ENCODE measurements at places on chromosomes 3 and 15.

DNA sequence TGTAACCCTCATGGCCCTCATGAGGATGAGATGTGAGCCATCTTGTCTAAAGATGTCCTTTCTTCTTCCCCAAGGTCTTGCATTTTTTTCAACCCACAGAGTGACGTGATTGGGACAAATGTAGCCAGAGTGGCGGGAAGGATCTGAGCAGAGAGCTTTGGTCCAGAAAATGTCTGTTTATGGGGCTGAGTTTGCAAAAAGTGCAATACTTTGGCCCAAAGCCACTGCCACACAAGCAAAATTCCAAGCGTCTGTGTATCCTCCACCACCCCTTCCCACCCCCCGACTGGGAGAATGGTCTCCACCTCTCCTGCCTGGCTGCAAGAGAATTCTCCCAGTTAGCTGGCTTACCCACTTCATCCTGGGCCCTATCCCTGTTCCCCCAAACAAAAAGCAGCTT, 246.9 kb upstream of the LRIG1 start:
- DNase-seq = no peak

DNA sequence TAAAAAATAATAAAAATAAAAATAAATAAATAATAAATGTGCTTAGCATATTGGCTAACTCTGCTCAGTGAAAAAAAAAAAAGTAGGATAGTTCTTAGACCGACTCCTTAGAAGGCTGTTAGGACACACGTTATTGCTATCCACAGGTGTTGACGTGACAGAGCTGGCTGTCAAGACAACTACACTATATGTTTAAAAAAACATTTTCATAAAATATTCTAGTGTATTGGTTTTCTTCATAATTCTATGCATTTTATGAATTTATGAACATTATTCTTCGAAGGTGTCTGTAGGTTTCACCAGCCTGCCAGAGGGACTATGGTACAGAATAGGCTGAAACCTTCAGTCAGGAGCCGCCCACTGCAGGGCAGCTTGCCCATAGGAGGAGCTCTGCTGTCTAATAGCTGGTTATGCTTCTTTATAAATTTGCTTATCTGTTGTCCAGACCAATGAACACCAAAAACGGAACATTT, 9.2 kb downstream of the TM4SF1 start:
- no peak for DNase-seq

DNA sequence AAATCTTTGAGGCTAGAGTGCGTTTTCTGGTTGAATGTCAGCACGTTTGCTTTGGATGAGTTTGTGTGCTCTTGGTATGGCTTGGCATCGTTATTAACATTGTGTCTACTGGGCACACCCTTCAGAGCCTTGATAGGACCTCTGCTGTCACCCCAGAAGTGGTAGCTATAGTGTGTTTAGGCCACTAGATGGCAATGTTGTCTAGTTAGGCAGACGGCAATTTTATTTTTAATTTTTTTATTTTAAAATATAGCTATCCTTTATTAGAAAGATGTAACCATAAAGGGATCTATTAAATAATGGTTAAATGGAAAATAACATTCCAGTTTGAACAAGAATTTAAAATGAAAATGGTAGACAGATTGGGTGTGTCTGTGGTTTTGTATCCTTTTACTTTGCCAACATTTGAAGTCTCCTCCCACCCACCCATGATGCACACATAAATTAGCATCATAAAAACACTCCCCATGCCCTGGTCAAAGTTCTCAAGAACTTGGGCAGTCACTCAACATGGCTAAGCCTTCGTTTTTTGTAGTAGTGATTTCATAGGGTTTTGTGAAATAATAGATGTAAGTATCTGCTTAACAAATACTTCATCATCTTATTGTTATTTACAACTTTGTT, 200.7 kb downstream of the KCNH8 start:
- peak; percentile 1 for DNase-seq

GRCh38 chr15:65921780-65922179, 52.5 kb downstream of the RAB11A start:
- DNase-seq = no peak

- no peak for DNase-seq
These were observed 15.5 kb upstream of the ATP8B4 start for GRCh38 chr15:50134524-50135024.

DNA sequence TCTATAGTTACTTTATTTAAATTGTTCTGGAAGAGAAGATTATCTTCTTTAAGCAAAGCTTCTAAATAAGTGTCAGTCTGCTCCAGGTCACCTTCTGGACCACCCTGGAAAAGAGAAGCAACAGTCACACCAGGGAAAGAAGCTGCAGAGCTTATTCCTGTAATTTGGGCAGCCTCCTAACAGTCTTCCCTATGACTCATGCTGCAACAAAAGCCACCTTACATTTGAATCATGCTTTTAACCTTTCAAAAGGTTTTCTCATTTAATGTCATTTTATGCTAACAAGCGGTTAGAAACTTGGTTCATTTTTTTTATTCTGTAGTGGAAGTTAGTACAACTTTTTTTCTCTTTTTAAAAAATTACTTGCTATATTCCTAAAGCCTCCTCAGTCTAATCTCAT, 5.3 kb upstream of the GUCA1C start:
- no peak for DNase-seq

- DNase-seq = no peak
These were observed 34.3 kb upstream of the MANF start for GRCh38 chr3:51350751-51351150.

DNA sequence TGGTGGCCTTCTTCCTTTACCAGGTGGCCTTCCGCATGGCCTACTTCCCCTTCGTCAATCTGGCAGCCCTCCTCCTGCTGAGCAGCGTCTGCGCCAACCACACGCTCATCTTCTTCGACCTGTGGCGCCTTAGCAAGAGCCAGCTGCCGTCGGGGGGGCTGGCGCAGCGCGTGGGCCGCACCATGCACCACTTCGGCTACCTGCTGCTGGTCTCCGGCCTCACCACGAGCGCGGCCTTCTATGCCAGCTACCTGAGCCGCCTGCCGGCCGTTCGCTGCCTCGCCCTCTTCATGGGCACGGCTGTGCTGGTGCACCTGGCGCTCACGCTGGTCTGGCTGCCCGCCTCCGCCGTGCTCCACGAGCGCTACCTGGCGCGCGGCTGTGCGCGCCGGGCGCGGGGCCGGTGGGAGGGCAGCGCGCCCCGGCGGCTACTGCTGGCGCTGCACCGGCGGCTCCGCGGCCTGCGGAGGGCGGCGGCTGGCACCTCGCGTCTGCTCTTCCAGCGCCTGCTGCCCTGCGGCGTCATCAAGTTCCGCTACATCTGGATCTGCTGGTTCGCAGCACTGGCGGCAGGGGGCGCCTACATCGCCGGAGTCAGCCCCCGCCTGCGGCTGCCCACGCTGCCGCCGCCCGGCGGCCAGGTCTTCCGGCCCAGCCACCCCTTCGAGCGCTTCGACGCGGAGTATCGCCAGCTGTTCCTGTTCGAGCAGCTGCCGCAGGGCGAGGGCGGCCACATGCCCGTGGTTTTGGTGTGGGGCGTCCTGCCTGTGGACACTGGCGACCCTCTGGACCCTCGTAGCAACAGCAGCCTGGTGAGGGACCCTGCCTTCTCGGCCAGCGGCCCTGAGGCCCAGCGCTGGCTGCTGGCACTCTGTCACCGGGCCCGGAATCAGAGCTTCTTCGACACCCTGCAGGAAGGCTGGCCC, 9.9 kb downstream of the DISP2 start:
- DNase-seq = no peak

DNA sequence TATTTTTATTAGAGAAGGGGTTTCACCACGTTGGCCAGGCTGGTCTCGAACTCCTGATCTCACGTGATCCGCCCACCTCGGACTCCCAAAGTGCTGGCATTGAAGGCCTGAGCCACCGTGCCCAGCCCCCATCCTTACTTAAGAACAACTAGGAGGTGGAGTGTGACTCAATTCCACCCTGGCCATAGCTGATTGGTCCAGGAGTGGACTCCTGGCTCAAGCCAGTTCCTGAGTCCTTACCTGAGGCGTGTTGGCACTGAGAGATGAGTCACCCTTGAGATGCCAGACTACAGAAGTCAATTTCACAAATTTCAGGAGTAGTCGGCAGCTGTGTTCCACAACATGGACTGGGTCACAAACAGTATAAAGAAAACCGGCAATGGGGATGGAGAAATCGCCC, 124.2 kb downstream of the SHQ1 start:
- DNase-seq = no peak

GRCh38 chr3:194854206-194854605, 168.5 kb downstream of the FAM43A start:
- DNase-seq = no peak

- DNase-seq = no peak
These were observed 7.6 kb upstream of the ISL2 start for GRCh38 chr15:76328958-76329357.

- no peak for DNase-seq
These were observed 352.6 kb upstream of the NDN start for GRCh38 chr15:24039683-24040082.

DNA sequence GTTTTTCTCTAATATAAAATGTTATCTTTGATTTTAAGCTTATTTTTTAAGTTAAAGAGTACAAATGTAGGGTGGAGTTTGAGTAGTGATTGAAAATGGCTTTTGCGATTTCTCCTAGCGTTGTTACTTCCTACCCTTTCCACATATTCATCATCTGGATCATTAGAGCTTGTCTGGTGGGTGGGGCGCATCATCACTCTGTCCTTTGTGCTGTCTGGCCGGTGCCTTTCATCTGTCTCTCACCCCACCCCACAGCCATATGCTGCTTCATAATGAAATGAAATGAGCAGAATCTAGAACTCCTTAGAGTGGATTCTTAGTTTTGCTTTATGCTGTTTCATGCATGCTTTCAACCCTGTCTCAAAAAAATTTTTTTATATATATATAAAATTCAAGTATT, 44.3 kb downstream of the ATP1B3 start:
- peak; percentile 80 for DNase-seq

GRCh38 chr15:82118040-82118439, 72.2 kb upstream of the MEX3B start:
- no peak for DNase-seq

GRCh38 chr3:17292556-17292955, 407.8 kb downstream of the PLCL2 start:
- DNase-seq = no peak

DNA sequence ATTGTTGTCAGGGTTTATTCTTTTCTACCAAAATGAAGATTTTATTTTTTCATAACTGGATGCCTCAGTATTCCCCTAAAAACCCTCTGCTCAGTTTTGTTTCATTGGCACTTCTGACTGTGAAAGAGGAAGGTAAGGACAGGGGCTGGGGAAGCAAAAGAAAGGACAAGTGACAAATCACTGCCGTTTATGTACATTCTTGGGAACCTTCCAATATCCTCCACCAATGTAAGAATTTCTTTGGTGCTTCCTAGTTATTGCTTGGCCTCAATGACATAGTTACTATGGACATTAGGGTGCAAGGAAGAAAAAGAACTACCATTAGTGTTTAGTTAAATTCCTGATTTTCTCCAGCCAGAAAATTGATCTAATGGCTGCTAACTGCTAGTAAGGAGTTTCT, 131.0 kb upstream of the C15orf61 start:
- no peak for DNase-seq

GRCh38 chr15:63948436-63948835, 97.8 kb downstream of the DAPK2 start:
- DNase-seq = no peak

- DNase-seq = no peak
These were observed 42.4 kb downstream of the REC114 start for GRCh38 chr15:73485372-73485771.

DNA sequence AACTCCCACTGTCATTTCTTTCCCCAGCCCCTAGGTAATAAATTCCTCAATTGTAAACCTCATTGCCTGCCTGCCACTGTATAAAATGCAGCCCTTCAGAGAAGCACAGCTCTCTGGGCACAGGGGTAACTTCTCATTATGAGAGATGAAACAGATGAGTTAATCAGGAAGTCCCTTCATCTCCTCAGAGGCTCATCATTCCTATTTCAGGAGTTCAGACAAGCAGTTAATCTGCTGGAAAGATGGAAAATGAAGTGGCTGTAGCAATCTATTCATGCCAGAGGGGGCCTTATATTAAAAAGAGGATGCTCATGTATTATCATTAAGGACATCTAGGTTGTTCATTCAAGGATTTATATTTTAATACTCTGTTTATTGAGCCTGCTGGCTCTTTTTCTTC, 519.5 kb upstream of the LMCD1 start:
- DNase-seq = no peak

DNA sequence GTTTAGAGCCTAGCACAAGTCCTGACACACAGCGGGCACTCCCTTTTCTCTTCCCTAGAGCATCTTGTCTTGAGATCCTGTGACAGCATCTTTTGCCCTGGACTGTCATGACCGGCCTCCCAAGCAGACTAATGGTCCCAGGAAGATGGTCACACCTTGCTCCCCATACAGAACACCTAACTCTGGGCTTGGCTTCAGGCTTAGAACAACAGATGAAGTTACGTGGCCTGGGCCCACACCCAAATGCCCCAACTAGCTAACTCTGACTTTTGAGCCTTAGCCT, 781 bp upstream of the IP6K1 start:
- DNase-seq = no peak

DNA sequence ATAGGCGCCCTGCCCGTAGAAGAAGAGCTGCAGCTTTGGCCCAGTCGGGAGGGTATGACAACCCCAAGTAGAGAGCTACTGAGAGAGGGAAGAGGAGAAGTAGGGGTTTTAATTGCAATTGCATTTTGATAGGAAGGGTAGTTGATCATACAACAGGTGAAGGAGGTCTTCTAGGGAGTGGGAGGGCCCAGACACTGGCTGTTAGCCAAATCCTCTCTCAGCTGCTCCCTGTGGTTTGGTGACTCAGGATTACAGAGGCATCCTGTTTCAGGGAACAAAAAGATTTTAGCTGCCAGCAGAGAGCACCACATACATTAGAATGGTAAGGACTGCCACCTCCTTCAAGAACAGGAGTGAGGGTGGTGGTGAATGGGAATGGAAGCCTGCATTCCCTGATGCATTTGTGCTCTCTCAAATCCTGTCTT, 408.9 kb upstream of the THBS1 start:
- DNase-seq = peak; percentile 98

DNA sequence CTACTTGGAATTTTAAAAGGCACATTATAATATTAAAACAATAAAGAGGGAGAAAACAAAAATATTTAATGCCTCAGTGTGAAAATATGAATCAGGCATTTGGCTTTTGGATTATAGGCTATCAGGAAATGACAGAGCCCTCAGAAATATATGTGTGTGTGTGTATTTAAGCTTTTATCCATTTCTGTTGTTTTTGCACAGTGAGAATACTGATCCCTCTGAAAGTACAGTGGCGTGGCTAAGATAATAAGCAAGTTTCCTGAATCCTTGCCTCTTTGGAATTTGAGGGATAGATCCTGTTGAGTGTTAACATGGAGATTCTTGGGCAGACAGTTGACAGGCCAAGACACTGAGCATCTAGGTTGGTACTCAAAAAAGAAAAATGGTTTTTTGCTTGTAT, 234.8 kb upstream of the ZBTB20 start:
- DNase-seq = no peak

DNA sequence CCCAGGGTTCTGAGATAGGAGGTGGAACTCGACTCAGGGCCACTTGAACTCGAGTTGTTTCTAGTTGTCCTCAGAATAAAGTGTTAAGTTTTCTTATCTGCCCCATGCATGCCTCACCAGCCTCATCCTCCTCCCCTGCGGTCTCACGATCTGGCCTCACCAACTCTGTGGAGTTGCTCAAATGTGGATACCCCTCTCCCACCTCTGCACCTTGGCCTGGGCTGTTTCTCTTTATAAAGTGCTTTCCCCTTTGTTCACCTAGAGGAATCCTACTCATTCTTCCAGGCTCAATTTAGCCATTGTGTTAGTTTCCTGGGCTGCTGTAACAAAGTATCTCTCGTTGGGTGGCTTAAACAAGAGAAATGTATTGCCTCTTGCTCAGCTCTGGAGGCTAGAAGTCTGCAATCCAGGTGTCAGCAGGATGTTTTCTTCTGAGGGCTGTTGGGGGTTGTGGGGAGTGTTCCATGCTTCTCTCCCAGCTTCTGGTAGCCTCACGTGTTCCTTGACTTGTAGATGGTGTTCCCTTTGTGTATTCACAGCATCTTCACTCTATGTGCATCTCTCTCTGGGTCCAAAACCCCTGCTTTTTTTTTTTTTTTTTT, 100.7 kb downstream of the MEX3B start:
- DNase-seq = no peak

All from NCI-H2171 treated with DMSO at 0.1 percent for 48 hours (cell line).